ENCODE measurements at places on chromosomes 5 and 9.

- no peak for DNase-seq
Measured at GRCh38 chr5:6494939-6495338, 46.3 kb downstream of the UBE2QL1 start.

GRCh38 chr5:39639618-39640089 is 214.9 kb upstream of the DAB2 start:
- no peak for DNase-seq

DNA sequence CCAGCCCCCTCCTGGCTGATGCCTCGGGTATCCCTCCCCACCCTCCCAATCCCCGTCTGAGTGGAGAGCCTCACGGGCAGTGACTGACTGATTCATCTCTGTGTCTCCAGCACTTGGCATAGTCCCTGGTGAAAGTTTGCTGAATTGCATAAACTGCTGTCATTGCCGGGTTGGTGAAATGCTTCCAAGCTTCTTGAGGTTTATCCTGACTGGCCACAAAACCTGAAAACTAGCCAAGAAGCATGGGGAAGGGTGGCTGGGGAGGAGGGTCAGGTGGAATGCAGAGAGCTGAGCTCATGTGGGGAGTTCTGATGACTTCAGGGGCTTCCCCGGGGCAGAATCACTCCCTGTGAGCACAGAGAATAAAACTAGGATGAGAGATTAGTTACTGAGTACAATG is 56.9 kb upstream of the GGTA1 start:
- no peak for DNase-seq

DNA sequence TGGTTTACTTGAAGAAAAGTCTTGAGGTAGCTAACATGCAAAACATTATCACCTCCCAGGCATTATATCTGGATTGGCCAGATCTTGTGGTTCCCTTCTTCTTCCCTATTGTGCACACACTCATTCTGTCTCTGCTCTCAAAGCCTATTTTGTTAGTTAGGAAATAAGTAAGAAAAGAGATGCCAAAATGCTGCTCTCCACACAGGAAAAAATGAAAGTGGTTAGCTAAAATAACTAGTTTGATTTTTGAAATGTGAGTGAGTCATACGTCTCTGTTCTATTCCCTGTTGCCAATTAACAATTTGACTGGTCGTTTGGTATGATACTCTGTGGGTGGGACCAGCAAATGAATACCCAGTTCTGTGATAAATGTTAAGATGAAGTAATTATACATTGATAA is 28.1 kb downstream of the LMNB1 start:
- DNase-seq = no peak

GRCh38 chr5:78360924-78361630 is 660 bp downstream of the SCAMP1 start:
- DNase-seq = peak; percentile 71

DNA sequence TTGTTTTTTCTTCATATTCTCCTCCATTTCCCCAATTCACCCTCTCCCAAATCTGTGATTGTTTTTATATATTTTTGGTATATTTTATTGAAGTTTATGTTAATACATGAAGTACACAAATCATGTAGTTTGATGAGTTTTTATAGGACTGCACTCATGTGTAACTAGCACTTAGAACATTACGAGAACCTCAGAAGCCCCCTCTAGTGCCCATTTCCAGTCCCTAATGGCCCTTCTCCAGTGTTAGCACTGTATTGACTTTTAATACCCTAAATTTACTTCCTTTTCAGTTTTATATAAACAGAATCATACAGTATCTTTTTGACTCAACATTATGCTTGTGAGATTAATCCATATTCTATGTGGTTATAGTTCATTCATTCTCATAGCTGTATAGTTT is 18.5 kb upstream of the FKTN start:
- no peak for DNase-seq

GRCh38 chr5:45795458-45795857 is 99.3 kb upstream of the HCN1 start:
- DNase-seq = no peak

DNA sequence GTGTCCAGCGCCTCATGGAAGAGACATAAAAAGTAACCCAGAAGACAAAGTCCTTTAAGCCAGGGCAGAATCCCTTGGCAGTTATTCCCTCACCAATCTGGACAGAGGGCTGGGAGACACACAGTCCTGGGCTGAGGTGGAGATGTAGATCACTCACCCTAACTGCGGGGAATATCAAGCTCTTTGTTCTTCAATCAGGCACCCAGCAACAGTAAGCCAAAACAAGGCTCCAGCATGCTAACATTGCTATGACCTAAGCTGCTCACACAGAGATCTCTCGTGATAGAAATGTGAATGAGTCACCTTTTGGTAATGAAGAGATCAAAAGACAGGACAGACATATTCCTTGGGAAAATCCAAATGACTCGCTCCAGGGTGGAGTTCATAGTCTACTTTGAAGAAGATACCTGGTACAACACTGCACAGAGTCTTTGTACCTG is 101.3 kb downstream of the FBN2 start:
- DNase-seq = no peak

DNA sequence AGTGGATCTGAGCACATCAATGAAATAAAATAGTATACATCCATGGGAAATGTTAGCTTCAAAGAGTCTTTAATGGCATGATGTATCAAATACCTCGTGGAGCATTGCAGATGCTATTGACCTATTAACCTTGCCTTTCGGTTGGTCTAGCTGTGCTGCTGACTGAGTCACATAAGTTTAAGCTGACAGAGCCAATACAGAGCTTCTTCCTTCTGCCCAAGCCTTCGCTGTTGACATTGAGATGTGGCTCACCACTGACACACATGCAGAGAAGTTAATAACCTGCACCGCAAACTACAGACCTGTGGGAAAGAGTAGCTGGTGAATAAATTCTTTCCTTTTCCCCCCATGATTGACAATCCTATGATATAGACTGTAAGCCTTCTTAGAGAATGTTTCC is 78.2 kb downstream of the LURAP1L start:
- no peak for DNase-seq

- no peak for DNase-seq
Measured at GRCh38 chr9:4750023-4750673, 9.1 kb upstream of the AK3 start.

DNA sequence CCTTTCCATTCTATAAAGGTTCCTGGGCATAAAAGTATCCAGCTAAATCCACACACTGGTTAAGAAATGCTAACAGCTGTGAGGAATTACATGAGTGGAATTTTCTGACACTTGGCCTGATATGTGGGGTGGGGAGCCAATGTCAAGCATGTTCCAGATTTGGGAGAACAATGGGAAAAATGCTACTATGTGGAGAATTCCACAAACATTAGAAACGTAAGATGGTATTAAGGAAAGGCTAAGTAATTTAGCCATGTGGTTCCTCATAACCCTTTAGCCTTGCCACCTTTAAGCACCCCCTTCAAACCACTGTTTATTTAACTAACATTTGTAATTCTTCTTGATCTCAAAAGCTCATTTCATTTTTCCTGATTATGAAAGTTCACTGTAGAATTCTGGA is 149.2 kb downstream of the GNA14 start:
- DNase-seq = no peak

GRCh38 chr5:127423173-127423798 is 94.2 kb upstream of the PRRC1 start:
- DNase-seq = no peak

- DNase-seq = no peak
Measured at GRCh38 chr9:110969971-110970386, 68.3 kb downstream of the LPAR1 start.

DNA sequence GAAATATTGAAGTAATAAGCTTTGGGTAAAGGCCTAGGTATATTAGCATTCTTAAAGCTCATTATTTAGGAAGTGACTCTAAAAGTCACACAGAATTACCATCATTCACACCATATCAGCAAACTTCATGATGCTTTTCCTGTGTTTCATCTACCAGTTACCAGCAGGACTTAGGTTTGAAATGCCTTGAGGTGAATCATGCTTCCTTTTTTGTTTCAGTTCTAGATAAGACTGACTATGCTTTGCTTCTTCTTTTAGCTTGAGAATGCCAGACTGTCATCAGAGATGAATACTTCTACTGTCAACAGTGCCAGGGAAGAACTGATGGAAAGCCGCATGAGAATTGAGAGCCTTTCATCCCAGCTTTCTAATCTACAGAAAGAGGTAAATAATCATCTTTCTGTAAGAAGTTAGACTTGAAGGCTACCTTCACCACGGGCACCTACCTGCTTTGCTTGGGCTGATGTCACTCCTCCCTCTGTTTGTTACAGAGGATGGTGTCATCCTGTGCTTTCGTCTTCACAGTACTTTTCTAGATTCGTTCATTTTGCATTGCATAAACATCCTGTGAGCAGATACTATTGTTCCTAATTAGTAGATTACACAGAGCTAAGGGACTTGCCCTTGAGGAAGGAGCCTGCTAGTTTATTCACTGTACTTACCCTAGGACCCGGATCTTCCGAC is 34.7 kb downstream of the LMNB1 start:
- DNase-seq = no peak

GRCh38 chr5:132003170-132003744 is 8.2 kb downstream of the ACSL6 start:
- DNase-seq = peak; percentile 75

DNA sequence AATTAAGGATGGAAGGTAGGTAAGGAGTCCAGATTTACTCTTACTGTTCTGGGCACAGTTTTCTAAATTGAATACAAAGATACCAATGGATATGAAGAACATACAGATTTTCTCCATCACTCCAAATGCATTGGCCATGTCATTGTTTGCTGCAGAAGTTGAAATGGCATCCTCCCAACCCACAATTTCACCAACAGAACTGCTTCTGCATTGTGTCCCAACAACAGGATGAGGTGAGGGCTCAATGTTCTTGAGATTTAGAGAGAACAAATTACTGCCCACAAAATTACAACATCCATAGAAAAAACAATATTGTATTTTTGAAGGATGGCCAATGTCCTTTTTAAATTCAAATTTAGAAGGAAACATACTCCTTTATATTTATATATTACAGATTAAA is 88.9 kb downstream of the NUDT12 start:
- no peak for DNase-seq

DNA sequence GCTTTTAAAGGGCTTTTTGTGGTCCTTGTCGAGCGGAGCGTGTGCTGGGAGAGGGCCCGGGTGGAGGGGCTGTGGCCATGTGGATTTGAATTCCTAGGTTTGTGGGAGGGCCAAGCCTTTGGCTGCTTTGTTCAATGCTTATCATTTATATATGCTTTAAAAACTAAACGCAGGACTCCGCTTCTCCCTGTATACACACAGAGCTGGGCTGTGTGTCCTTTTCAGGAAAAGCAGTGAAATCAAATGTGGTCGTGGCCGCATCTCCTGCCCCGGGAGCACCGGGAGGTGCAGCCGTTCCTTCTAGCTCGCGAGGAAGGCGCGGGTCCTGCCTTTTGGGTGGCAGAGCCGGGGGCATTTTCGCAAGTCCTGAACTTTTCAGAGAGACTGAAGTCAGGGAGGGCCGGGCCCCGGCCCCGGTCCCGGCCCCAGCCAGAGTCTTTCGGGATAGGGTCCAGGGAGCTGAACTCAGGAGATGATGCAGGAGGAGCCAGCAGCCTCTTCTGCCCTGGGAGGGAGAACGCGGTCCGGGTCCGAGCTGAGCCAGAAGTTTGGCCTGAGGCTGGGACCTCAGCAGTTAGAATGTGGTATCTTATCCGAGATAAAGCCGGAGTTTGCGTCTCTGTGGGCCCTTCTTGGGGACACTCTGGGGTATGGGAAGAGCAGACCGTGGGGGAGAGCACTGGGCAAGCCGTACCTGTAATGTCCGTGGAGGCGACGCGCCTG is 158.8 kb downstream of the C9orf152 start:
- peak; percentile 65 for DNase-seq

- no peak for DNase-seq
Measured at GRCh38 chr5:32506799-32507198, 62.3 kb upstream of the ZFR start.

DNA sequence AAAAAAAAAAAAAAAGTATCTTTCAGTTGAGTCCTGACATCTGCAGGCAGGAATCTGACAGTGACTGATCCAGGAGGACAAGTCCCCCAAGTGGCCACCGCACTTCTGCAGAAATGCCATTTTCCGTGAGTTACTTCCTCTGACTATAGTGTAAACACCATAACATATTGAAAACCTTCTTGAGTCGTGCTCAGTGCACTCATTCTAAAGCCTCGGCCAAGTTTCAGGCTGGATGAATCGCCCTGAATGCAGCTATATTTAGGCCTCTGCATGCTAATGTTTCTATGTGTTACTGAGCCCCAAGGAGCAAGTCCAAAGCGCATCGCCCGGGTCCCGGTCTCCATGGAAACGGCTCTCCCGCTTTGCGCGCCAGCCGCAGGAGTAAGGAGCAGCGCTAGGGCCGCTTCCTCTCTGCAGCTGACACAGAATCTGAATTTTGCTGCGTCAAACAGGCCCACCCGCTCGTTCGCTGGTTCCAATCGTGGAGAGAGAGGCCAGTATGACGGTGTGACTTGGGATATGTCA is 335.4 kb downstream of the MSX2 start:
- DNase-seq = peak; percentile 84

GRCh38 chr9:7676609-7677156 is 122.9 kb downstream of the DMAC1 start:
- no peak for DNase-seq

- DNase-seq = no peak
Measured at GRCh38 chr9:68975365-68976043, 38.4 kb downstream of the PRKACG start.

DNA sequence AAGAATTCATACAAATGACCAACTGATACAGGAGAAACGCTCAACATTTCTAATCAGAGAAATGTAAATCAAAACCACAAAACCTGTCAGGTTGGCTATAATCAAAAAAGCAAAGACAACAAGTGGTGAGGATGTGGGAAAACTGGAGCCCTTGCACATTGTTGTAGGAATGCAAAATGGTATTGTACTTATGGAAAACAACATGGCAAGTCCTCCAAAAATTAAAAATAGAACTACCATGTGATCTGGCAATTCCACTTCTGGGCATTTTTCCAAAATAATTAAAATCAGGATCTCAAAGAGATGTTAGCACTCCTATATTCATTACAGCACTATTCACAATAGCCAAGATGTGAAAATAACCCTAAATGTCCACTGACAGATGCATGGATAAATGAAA is 76.1 kb downstream of the FNIP1 start:
- no peak for DNase-seq

- no peak for DNase-seq
Measured at GRCh38 chr9:105004466-105005090, 76.6 kb upstream of the ABCA1 start.

- DNase-seq = no peak
Measured at GRCh38 chr9:79812507-79813257, 240.9 kb downstream of the TLE4 start.

DNA sequence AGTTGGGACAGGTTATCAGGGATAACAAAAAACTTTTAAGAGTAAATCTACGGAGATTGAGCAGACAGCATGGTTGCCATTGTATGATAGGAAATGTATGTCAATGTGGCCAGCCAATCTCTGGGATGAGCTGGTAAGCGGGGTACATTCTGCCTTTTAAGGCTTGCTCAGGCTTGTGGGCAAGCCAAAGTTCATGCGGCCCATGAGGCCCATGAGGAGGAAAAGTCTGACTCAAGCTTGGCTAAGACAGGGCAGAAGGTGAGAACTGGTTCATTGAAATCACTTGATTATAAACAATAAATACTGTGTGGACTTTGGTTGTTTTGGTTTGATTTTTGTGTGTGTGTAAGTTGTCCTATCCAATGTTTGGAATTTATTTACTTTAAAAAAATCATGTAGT is 997.1 kb downstream of the DNAH5 start:
- no peak for DNase-seq

- no peak for DNase-seq
Measured at GRCh38 chr5:565782-566440, 41.7 kb upstream of the SLC9A3 start.
